Activated CD4-positive, CD25-positive, alpha-beta regulatory T cell (primary cell): ENCODE measurements at places on chromosomes 1 and 21.

- DNase-seq: no peak
Observed at GRCh38 chr1:147919896-147920295, 8.3 kb upstream of the GPR89B start.

GRCh38 chr1:1306070-1306660, 1.6 kb downstream of the ACAP3 start:
- DNase-seq: no peak

GRCh38 chr1:182175361-182175931, 113.9 kb upstream of the ZNF648 start:
- DNase-seq: no peak

DNA sequence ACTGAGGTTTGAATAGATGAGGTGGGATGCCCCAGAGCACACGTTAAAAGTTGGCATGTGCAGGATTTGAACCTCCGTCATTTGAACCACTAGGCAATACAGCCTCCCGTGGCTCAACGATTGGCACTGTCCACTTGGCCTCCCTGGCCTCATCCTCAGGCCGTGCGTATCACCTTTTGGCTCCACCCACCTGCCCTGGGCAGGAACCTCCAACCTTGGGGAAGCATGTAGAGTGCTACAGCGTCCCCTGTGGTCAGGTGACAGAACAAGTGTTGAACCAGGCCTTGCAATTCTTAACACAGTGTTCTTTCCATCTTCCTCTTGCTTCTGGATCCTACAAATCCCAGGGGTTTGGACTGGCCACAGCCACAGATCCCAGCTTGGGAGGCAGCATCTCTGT, 112.6 kb downstream of the PAX7 start:
- DNase-seq: no peak

DNA sequence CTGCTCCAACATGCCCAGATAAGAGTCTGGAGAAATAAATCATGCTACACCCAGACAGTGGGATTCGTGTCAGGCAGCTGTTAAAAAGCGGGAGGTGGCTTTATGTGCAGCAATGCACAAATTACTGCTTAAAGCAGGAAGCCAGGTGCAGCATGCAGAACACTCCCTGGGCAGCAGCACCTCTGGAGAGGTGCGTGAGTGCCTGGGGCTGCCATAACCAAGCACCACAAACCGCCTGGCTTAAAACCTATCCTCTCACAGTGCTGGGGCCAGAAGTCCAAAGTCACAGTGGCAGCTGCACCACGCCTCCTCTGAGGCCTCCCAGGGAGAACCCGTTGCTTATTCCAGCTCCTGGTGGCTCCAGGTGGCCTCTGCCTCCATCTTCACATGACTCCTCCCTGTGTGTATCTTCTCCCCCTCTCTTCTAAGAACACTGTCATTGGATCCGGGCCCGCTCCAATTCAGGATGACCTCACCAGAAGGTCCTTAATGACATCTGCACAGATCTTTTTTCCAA, 115.6 kb downstream of the SIK1 start:
- DNase-seq: no peak

- DNase-seq: no peak
Observed at GRCh38 chr1:17212009-17212408, 7.1 kb downstream of the PADI1 start.

DNA sequence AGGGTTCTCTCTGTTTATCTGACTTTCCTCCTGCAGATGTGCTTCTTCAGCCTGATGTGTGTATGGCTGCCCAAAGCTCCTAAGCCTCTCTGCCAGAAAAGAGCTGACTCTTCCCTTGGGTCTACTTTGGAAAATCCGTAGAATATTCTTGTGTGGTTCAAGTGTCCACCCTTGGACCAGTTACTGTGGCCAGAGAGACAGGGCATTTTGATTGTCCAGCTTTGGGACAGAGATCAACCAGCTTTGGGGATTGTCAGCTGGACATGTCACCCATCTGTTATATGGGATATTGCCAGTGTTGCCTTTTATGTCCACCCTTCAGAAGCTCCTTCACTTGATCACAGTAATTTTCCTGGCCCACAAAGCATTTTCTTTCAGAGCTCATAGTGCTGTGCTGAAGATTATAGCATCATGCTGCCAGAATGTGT, 126.2 kb upstream of the L1TD1 start:
- DNase-seq: no peak

DNA sequence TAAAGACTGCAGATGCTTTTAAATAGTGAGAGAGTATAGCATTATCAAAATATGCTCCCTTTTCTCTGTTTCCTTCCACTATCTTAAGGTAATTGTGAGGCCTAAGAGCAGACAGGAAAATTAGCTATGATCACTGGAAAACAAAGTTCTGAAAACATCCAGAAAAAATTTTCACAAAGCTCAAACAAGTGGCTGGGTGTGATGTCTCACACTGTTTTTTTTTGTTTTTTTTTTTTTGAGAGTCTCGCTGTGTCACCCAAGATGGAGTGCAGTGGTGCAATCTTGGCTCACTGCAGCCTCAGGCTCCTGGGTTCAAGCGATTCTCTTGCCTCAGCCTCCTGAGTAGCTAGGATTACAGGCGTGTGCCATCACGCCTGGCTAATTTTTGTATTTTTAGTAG, 7.2 kb downstream of the WDTC1 start:
- DNase-seq: no peak

- no peak for DNase-seq
Observed at GRCh38 chr1:64163970-64164369, 39.5 kb upstream of the UBE2U start.

GRCh38 chr1:48743480-48743879, 33.2 kb downstream of the BEND5 start:
- DNase-seq: no peak

DNA sequence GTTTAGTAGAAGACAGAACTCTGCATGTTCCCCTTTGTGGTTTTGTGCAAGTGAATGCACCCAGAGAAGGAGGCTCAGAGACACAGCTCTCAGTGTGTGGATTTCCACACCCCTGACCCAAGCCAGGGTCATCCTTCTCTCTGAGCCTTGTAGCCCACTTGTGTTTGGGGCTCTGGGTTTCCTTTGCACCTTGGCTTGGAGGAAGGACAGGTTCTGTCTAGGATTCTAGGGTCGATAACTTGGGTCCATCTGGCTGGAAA, 27.2 kb downstream of the MYOG start:
- no peak for DNase-seq

- DNase-seq: no peak
Observed at GRCh38 chr1:99965646-99966375, 4.0 kb upstream of the SLC35A3 start.

GRCh38 chr1:84272401-84272800, 29.1 kb upstream of the SAMD13 start:
- no peak for DNase-seq

- no peak for DNase-seq
Observed at GRCh38 chr1:183303323-183303645, 114.9 kb downstream of the NMNAT2 start.

GRCh38 chr1:1001057-1001783, 1.3 kb upstream of the HES4 start:
- DNase-seq: no peak

DNA sequence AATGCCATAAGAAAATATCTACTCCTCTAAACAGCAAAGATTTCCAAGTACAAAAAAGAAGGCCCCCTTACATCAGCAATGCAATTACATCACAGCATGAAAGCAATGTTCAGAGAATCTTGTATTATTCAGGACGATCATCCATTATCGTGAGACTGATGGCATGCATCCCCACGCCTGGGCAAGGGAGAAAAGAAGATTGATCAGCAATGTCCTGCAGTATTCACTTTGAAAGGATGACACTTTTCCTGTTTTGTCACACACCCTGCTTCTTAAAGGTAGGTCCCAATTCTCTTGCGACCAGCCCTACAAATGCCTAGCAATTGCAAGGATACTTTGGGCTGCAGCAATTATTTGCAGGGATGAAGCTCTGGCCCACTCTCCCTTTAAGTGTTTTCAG, 108.7 kb downstream of the TOMM20 start:
- no peak for DNase-seq

- no peak for DNase-seq
Observed at GRCh38 chr21:34511181-34511580, 829 bp downstream of the KCNE1 start.

DNA sequence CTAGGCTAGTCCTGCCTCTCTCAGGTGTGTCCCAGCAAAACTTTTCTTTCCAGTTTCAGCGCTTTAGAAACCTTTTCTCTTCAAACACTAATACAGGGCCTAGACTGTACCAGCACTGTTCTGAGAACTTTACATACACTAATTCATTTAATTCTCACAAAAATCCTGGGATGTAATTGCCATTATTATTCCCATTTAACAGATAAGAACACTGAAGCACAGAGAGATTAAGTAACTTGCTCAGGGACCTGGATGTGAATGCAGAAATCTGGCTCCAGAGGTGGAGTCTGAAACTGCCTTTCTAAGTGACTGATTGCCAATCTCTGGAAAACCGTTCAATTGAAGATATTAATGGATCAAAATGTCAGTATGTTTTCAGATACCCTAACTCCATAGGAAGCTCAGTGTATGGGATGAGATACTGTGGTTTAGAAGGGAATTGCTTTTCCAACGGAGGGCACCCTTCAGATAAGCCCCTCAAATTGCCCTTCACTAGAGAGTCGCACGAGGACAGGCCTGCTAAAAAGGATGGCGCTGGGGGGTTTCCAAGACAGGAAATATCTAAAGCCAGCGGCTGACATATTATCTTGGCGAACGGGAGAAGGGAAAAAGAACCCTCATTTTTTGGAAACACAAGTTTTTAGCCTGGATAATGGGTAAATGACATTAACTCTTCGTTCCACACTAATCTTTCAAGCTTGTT, 698 bp upstream of the UCK2 start:
- no peak for DNase-seq
